ENCODE measurements at places on chromosomes 2 and 18.

GRCh38 chr2:224520064-224520463, 65.1 kb downstream of the CUL3 start:
- H3K36me3 ChIP-seq = no peaks in the 10 kb centered on the region
- no peak overlapping the region for H3K4me3 ChIP-seq
- peaks cover 23% of the 10 kb centered on the region for H3K4me1 ChIP-seq
- peak overlapping the region; percentile 6 for H3K27ac ChIP-seq
- DNase-seq = no peak

GRCh38 chr2:62672601-62673000, 32.9 kb upstream of the EHBP1 start:
- no peak for DNase-seq
- H3K36me3 ChIP-seq = no peaks in the 10 kb centered on the region
- H3K27ac ChIP-seq = no peak overlapping the region
- no peaks in the 10 kb centered on the region for H3K27me3 ChIP-seq
- H3K4me3 ChIP-seq = no peak overlapping the region

DNA sequence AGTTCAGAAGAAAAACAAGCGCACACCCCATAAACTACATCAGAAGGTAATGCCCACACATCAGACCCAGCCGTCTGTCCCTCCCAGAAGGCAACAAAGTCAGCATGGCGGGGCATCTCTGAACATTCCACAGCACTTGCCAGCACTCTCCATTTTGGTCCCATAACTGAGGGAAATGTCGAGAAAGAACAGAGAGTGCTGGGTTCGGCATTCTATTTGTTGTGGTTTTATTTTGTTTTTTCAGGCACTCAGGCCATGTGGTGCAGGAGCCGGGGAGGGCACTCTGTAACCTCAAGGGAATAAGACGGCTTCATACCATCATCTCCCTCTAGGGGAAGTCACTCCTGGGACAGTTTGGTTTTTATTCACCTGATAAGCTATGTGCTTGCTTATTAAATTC, 156.0 kb downstream of the SEPTIN10 start:
- H3K27me3 ChIP-seq = no peaks in the 10 kb centered on the region
- no peak overlapping the region for H3K4me3 ChIP-seq
- peak overlapping the region; percentile 50 for H3K27ac ChIP-seq
- peaks cover 12% of the 10 kb centered on the region for H3K36me3 ChIP-seq

DNA sequence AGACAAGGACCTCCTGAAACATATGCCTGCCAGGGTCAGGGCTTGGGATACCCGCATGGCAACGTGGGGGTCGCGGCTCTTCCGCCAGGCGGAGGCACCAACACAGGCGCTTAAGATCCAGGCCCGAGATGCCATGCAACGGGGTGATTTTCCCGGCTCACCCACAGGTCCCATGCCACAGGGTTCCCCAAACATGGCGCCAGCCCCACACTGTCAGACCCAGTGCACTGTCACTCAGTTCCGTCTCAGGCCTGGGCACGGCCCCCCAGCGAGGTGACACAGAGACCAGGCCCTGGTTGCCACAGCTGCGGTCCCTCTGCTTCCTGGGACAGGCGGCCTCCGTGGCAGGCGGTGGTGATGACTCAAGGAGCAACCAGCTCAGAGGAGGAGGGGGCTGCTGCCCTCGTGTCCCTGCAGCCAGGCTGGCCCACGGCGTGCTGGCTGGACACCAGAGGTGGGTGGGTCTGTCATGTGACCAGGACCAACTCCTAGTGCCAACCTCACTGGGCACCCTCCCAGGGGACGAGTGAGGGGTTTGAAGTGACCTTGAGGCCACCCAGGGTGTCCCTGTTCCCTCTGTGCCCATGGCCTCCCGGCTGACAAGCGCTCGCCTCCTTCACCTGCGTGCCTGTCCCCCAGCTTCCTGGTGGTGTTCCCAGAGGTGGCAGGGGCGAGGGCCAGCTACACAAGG, 4.9 kb downstream of the PDCD1 start:
- no peak overlapping the region for H3K4me3 ChIP-seq
- H3K27ac ChIP-seq = no peak overlapping the region
- peak; percentile 61 for DNase-seq
- H3K4me1 ChIP-seq = no peaks in the 10 kb centered on the region
- H3K27me3 ChIP-seq = no peaks in the 10 kb centered on the region

Data from ascending aorta (tissue), 2 donors.